Mesenteric fat pad (tissue), 1 donor: ENCODE measurements at places on chromosomes 6 and 20. TPM values are rescaled to one million over a fixed set of nuclear protein-coding genes. Genes with fewer than 3 reads are reported as not detected.

Gene ERGIC3
- 138 TPM for total RNA-seq

Gene SLA2
- 0.64 TPM for total RNA-seq

Gene FAM209B
- total RNA-seq, result 0.51 TPM

Gene BNIP5
- total RNA-seq, result not detected

Gene NDUFAF4
- total RNA-seq, result 49.3 TPM

Gene ZSCAN26
- 5.9 TPM for total RNA-seq

Gene ABHD16B
- not detected for total RNA-seq

Gene CAP2
- 9.3 TPM for total RNA-seq

Gene NKAIN4
- total RNA-seq, result not detected

Gene RAB22A
- total RNA-seq, result 22.2 TPM

Gene DDO
- total RNA-seq, result 3.2 TPM

Gene BMP6
- total RNA-seq, result 12.7 TPM

Gene TNXB
- 187 TPM for total RNA-seq

Gene TCP11
- total RNA-seq, result not detected

Gene PSORS1C1
- 0.45 TPM for total RNA-seq

Gene SLPI
- total RNA-seq, result 16.5 TPM

Gene CST11
- total RNA-seq, result 0.96 TPM

Gene SLC22A1
- 3.4 TPM for total RNA-seq

Gene PNLDC1
- total RNA-seq, result not detected

Gene SIRPB1
- 7.6 TPM for total RNA-seq

- DNase-seq, result no peak
Observed at GRCh38 chr6:79461205-79461604, 76.0 kb downstream of the LCA5 start.

DNA sequence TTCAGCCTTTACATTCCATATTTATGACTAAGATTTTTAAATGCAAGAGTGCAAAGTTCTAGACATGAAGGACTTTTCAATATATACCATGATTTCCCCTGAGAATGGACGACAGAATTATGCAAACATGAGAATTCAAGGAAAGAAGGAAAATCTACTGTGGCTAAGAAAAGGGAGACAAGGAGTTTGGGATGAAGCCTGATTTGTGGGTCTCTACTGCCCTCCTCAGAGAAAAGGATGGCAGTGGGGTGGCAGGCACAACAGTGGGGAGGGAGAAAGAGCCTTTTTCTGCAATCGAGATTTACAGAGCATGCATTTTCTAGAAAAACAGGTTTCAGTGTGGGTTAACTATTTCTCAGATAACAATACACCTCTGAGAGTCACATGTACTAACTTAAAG is 466.9 kb upstream of the NRSN1 start:
- no peak for DNase-seq

DNA sequence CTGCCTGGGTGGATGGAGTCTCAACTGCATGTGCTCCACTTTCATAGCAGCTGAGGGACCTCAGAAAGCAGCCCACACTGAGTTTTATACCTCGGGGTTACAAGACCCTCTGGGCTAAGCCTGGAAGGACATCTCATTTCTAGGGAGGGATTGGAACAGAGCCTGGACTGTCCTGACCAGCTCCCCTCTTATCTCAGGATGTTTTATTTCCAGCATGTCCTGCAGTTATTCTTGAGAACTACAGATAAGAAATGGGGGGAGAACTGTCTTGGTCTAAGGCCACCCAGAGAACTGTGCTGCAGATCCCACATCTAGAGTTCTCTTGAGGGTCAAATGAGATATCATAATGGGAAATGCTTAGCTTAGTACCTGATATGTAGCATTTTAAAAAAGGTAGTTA is 97.3 kb upstream of the CHD6 start:
- no peak for DNase-seq

DNA sequence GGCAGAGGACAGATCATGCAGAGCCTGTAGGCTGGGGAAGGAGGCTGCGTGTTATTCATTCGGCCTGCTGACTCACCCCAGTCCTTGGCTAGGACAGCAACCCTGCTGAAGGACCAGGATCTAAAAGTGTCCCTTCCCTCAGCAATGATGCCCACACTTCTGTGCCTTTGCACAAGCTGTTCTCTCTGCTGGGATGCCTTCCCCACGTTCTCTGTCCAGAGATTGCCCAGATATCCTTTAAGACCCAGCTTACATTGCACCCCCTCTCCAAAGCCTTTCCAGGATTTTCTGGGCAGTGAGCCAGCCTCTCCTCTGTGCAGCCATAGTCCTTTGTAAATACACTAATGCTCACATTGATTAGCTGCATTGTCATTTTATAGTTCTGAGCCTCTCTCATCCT is 99.3 kb upstream of the CHD6 start:
- no peak for DNase-seq

DNA sequence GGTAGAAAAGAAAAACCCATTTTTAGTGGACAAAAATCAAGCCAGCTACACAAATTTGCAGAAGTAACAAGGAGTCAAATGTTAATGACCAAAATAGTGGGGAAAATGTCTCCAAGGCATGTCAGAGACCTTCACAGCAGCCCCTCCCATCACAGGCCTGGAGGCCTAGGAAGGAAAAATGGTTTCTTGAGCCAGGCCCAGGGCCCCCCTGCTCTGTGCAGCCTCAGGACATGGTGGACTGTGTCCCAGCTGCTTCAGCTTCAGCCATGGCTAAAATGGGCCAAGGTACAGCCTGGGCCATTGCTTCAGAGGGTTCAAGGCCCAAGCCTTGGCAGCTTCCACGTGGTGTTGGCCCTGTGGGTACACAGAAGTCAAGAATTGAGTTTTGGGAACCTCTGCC is 82.5 kb upstream of the CLVS2 start:
- DNase-seq, result no peak

- DNase-seq, result no peak
Observed at GRCh38 chr20:44419131-44419844, 56.4 kb upstream of the TTPAL start.

- no peak for DNase-seq
Observed at GRCh38 chr6:122869437-122870024, 80.5 kb downstream of the SMPDL3A start.

- DNase-seq, result no peak
Observed at GRCh38 chr6:88728756-88729155, 234.7 kb downstream of the RNGTT start.

GRCh38 chr6:27791182-27791943 is 120.8 kb downstream of the OR2B2 start:
- DNase-seq, result no peak

DNA sequence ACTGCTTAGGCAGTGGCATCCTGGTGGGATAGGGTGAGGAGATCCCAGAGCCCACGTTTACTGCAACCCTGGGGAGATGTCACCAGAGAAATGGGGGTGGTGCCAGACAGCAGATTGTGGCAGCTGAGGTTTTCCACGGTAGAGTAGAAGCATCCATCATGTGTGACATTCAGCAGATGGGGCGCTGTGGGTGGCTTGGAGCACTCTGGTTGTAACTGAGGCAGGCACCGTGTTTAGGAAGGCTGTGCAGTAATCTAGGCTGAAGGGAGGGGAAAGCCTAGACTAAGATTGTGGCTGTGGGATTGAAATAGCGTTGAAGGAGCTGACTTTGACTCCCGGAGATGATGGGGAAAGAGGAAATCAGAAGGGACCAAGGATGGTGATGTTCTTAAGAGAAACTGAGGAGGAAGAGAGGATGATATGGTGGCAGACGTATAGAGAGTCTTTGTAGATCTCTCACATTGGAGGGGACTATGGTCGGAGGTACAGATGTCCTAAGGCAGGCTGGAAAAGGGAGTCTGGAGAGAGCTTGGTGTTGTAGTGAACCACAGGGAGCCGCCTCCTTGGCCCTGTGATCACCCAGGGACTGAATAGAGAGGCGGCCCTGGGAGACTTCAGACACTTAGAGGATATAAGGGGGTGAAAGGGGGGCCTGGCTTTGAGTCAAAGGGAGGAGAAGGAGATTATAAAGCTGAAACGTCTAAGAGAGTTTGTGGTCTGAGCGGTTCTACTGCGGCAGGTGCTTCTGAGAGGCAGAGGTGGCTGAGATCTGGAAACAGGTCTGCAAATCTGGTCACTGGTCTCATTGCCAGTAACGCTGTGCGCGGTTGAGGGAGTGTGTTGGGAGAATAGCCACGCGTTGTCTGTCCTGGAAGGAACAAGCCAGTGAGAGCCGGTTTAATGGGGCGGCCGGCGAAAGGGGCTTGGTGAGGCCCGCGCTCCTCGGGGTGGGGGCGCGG is 792 bp upstream of the MICA start:
- no peak for DNase-seq

- DNase-seq, result no peak
Observed at GRCh38 chr6:56671651-56672461, 29.2 kb upstream of the DST start.

- no peak for DNase-seq
Observed at GRCh38 chr6:25619217-25619616, 32.8 kb upstream of the SCGN start.

DNA sequence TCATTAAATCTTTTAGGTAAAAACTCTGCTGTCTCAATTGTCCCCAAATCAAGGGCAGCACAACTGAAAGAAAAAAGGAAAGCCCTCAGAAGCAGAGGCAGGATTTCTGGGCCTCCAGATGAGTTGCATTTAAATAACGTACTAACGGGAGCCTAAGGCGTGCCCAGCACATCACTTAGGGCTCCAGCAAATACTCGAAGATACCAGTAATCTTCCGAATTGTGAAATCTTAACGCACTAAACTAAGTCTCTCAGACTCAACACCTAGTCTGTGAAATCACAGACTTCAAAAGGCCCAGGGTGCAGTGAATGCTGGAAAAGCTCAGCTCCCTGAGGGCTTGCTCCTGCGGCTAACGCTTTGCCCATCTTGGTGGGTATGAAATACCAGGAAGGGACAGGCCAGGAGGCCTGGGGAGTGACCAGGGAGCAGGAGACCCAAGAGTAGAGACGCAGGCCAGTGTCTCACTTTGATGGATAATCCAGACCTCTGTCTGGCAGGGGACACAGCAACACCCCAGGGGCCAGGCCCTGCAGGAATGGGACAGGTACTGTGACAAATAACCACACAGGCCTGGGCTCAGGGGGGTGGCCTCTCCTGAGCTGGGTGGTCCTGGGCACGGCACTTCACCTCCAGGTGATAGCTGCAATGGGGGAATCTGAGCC is 36.4 kb downstream of the RRBP1 start:
- DNase-seq, result peak; percentile 64

DNA sequence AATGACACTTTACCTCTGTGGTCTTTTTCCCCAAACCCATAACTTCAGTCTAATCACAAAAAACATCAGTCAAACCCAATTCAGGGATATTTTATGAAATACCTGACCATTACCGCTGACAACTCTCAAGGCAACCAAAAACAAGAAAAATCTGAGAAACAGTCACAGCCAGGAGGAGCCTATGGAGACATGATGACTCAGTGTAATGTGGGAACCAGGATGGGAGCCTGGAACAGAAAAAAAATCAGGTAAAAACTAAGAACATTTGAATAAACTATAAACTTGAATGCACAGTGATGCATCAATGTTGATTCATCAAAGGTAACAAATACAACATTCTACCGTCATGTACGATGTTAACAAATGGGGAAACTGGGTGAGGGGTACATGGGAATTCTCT is 84.1 kb upstream of the TSHZ2 start:
- DNase-seq, result no peak

- no peak for DNase-seq
Observed at GRCh38 chr6:53005663-53006250, 10.7 kb upstream of the GSTA4 start.

DNA sequence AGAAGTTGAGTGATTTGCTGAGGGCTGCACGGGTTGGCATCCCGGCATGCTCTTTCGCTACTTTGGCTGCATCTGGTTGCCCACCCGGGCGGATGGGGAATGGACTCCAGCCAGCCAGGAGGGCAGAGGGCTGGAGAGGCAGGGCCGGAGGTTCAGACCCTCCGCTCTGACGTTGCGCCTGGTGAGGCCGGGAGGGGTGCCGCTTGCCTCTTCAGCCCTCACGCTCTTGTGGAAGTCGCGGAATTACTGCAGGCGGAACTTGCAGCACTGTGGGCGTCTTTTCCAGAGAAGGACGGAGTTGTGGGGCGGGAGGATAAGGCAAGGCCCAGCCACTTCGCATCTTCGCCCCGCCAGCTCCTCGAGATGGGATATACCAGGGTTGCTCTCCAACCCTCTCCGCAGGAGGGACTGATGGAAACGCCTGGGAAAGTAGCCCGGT is 656 bp downstream of the RTEL1 start:
- DNase-seq, result no peak

- no peak for DNase-seq
Observed at GRCh38 chr6:41599015-41599851, 39.0 kb upstream of the MDFI start.

GRCh38 chr20:7656687-7657467 is 283.4 kb downstream of the HAO1 start:
- no peak for DNase-seq

DNA sequence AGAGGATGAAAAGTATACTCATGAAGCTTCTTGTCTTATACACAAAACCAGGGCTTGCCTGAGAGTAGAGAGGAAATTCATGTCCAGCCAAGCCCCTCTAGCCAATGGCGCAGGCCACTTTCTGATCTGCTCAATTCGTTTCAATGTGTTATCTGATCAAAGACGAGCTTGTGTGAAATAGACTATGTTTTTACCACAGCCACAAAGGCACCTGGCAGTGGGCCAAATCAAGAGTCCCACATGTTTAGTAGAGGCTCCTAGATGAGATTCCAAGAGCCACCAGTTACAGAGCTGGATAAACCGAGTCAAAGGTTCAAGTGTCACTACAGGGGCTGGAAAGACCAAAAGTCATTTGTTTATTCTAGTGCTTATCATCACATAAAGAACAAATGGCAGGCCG is 34.9 kb downstream of the GPLD1 start:
- DNase-seq, result no peak

DNA sequence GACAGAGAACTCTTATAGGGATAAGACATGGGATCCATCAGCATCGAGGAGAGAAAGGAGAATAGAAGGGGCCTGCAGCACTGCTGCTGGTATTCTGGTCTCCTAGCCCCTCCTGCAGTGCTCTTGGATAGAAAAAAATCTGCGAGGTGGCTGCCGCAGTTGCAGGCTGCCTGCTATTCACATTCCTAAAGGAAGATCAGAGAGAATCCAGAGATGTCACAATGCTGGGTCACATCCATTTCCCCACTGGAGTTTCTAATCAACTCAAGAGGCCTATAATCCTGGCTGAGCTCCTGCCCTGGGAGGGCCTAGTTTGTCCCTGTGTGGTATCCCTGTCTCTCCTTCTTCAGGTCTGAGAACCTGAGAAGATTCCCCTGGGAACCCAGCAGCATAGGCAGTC is 357.8 kb downstream of the MAFB start:
- no peak for DNase-seq

GRCh38 chr20:56816349-56816748 is 187.2 kb downstream of the TFAP2C start:
- DNase-seq, result no peak

- DNase-seq, result no peak
Observed at GRCh38 chr6:132333639-132334520, 67.4 kb downstream of the MOXD1 start.

GRCh38 chr6:165988757-165989456 is 178.7 kb downstream of the TBXT start:
- DNase-seq, result no peak
